ENCODE measurements at places on chromosomes 6 and 20.
A peak's percentile ranks its signal among the peaks of the same experiment; 100 is the strongest.

GRCh38 chr6:35168461-35168861 lies 27.3 kb upstream of the TCP11 start:
- H3K4me1 ChIP-seq = no peaks in the 10 kb centered on the region
- no peaks in the 10 kb centered on the region for H3K27me3 ChIP-seq

DNA sequence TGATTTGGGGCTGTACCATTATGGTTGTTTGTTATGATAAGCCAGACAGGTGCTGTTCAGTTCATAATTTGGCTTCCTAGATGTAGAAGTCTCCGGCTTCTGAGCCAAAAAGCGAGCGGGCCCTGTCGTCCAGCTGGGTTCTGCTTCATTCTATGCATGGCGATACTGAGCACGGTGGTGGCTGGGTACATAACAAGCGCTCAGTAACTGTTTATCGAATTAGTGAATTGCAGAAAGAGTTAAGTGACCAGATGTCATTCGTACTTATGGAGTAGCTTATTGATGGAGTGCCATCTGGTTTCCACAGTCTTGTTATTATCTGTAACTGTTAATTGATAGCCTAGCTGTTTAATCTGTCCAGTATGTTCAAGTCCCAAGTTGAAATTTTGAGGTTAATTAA lies 85.0 kb downstream of the DTD1 start:
- DNase-seq = no peak
- peak overlapping the region; percentile 77 for H3K27ac ChIP-seq
- H3K36me3 ChIP-seq = no peaks in the 10 kb centered on the region

GRCh38 chr6:139879823-139880356 lies 505.4 kb upstream of the CITED2 start:
- no peak overlapping the region for H3K4me3 ChIP-seq
- no peak for DNase-seq
- H3K4me1 ChIP-seq = no peaks in the 10 kb centered on the region
- no peaks in the 10 kb centered on the region for H3K36me3 ChIP-seq

GRCh38 chr20:34977365-34978091 lies 21.9 kb downstream of the MYH7B start:
- no peak overlapping the region for H3K27ac ChIP-seq
- H3K4me3 ChIP-seq = no peak overlapping the region
- no peaks in the 10 kb centered on the region for H3K36me3 ChIP-seq
- DNase-seq = no peak

DNA sequence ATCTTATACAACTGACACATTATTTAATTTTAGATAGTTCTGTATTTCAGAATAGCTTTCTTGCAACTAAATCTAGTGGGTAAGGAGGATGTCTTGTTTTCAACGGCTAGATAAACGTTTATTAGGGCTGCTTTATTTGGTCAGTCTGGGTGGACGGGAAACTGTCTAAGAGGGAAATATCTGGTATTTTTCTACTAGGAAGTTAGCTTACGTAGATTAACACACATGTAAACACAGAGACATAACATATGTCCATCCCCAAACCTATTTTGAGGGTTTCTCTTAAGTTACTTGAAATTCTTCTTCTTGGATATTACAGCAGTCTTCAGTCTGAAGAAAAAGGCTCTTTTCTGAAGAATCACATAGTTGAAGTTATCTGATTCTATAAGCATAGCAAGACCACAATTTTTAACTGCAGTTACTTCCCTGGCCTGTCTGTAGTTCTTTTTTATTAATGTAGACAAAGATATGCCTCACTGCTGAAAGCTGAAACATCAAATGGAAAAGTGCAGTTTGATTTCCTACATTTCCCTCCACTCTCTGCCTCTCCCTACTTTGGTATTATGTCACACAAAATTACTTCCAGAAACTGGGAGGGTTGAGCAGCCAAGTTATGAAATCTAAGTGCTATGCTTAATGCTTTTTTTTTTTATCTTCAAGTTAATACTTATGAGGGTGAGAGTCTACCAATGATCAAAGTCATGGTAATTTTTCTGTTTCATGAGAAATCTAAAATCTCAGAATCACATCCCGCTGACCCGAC lies 37.4 kb downstream of the PLAGL1 start:
- no peaks in the 10 kb centered on the region for H3K36me3 ChIP-seq
- DNase-seq = no peak
- no peaks in the 10 kb centered on the region for H3K27me3 ChIP-seq
- peak overlapping the region; percentile 43 for H3K27ac ChIP-seq
- H3K4me3 ChIP-seq = no peak overlapping the region

DNA sequence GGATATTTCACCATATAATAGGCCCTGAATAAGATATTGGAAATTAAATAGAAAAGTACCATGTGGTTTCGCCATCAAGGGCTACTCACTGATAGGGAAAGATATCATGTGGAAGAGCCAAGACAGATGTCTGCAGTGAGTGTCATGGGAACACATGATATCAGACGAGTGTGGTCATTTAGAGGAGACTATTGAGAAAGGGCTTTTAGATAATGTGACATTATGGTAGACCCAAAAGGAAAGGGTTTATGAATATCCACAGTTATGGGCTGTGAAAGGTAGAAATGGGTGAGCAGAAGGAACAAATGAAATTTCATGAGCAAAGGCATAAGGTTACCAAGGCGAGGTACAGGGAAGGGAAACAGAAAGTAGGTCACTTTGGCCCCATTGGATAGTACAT lies 182.3 kb upstream of the PRSS16 start:
- no peak for DNase-seq
- H3K36me3 ChIP-seq = no peaks in the 10 kb centered on the region
- H3K27ac ChIP-seq = no peak overlapping the region

GRCh38 chr20:57573894-57574293 lies 13.0 kb downstream of the PCK1 start:
- no peaks in the 10 kb centered on the region for H3K4me1 ChIP-seq
- DNase-seq = no peak
- no peak overlapping the region for H3K27ac ChIP-seq
- H3K36me3 ChIP-seq = no peaks in the 10 kb centered on the region

GRCh38 chr6:91743756-91744155 lies 1156.9 kb upstream of the MAP3K7 start:
- H3K27me3 ChIP-seq = no peaks in the 10 kb centered on the region
- H3K27ac ChIP-seq = no peak overlapping the region
- no peak for DNase-seq
- no peaks in the 10 kb centered on the region for H3K36me3 ChIP-seq
- no peak overlapping the region for H3K4me3 ChIP-seq

GRCh38 chr20:40922865-40923264 lies 105.8 kb upstream of the TOP1 start:
- H3K27me3 ChIP-seq = no peaks in the 10 kb centered on the region
- H3K4me3 ChIP-seq = no peak overlapping the region
- no peak overlapping the region for H3K27ac ChIP-seq

- H3K4me1 ChIP-seq = peaks cover 7% of the 10 kb centered on the region
- H3K27me3 ChIP-seq = no peaks in the 10 kb centered on the region
- H3K27ac ChIP-seq = peak overlapping the region; percentile 29
- DNase-seq = no peak
- H3K4me3 ChIP-seq = no peak overlapping the region
- no peaks in the 10 kb centered on the region for H3K36me3 ChIP-seq
These were observed 250.1 kb downstream of the ATXN1 start for GRCh38 chr6:16511040-16511660.

GRCh38 chr6:72715119-72715518 lies 93.3 kb downstream of the KCNQ5 start:
- no peak overlapping the region for H3K4me3 ChIP-seq
- no peaks in the 10 kb centered on the region for H3K36me3 ChIP-seq
- no peak overlapping the region for H3K27ac ChIP-seq
- DNase-seq = no peak

DNA sequence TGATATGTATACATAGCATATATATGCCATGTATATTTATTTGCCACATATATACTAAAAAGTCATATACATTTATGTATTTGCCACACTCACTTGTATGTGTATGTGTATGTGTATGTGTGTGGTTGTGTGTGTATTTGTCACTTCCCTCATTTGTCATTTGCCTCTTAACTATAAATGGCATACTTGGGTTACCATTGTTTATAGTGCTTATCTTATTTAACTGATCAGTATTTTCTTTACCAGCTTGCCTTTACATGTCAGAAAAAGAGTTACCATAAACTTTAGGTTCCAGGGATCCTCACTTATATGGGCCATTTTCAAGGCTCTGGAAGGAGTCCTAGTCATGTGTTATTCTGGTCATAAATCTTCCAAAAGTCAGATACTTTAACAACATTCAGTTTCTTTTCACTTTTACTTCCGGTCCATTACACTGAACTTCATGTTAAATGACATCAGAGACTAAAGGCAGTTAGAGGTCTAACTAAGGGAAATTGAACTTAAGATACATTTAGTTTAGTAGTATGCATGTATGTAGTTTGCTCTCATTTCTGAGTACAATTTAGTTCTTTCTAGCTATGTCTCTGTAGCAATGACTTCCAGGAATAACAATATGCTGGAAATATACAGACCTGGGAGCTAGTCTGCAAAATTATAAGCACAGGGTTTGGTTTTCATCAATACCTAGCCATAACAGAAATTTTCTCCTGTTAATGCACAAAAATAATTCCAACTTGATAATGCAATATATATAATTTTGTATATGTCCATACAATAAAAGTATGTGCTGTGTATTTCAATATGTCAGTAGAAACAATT lies 33.7 kb upstream of the HIVEP1 start:
- no peak overlapping the region for H3K4me3 ChIP-seq
- H3K36me3 ChIP-seq = no peaks in the 10 kb centered on the region
- no peak overlapping the region for H3K27ac ChIP-seq
- no peaks in the 10 kb centered on the region for H3K27me3 ChIP-seq
- no peaks in the 10 kb centered on the region for H3K4me1 ChIP-seq

DNA sequence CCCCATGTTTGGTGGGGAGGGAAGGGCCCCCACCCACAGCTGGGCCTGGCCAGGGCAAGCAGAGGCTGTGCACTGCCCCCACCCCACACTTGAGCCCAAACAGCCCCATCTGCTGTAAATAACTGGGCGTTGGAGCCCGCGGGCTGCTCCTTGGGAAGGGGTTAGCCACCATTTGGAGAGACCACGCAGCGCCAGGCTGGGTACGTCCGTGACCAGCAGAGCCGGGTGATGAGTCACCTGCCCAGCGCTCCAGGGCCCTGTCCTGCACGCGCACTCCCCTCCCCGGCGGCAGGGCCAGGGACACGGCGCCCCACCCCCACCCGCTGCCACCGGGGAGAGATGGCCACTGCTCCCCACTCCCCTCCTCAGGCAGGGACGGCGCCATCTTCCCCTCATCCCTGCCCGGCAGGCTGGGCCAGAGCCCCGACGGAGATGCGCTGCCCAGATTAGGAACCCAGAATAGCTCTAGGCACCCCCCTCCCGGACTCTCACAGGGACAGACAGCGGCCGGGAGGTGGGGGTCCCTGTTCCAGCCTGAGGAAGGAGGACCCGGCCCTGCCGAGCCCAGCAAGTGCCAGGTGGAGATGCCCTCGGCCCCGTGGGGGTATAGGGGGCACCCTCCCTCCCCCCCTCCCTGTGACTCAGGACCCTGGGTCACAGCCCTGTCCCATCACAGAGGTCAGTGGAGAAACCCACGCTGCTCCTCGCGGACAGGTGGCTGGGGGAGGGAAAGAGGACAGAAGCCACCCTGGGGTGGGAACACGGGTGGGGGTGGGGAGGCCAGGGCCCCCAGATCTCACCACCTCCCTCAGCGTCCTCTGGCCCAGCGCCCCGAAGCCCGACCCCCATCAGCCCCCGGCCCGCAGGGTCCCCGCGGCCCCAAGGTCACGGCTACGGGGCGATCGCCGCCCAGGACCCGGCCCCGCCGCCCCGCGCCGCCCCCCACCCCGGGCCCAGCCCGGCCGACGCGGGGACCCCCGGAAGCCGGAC lies 642 bp downstream of the EEF1A2 start:
- no peak for DNase-seq
- H3K4me1 ChIP-seq = peaks cover 10% of the 10 kb centered on the region
- H3K36me3 ChIP-seq = no peaks in the 10 kb centered on the region
- no peak overlapping the region for H3K27ac ChIP-seq
- peaks cover 17% of the 10 kb centered on the region for H3K27me3 ChIP-seq

GRCh38 chr6:7507600-7507999 lies 33.9 kb upstream of the DSP start:
- DNase-seq = no peak
- no peaks in the 10 kb centered on the region for H3K4me1 ChIP-seq
- H3K36me3 ChIP-seq = no peaks in the 10 kb centered on the region
- no peaks in the 10 kb centered on the region for H3K27me3 ChIP-seq
- no peak overlapping the region for H3K4me3 ChIP-seq

GRCh38 chr20:49624317-49624716 lies 56.4 kb upstream of the PTGIS start:
- H3K27me3 ChIP-seq = no peaks in the 10 kb centered on the region
- no peaks in the 10 kb centered on the region for H3K36me3 ChIP-seq
- no peaks in the 10 kb centered on the region for H3K4me1 ChIP-seq

GRCh38 chr6:150770637-150771036 lies 94.9 kb upstream of the MTHFD1L start:
- no peaks in the 10 kb centered on the region for H3K36me3 ChIP-seq
- DNase-seq = no peak
- no peak overlapping the region for H3K4me3 ChIP-seq
- H3K27ac ChIP-seq = no peak overlapping the region
- H3K4me1 ChIP-seq = no peaks in the 10 kb centered on the region

- H3K36me3 ChIP-seq = no peaks in the 10 kb centered on the region
- H3K27ac ChIP-seq = no peak overlapping the region
- DNase-seq = no peak
- H3K4me3 ChIP-seq = no peak overlapping the region
These were observed 58.2 kb upstream of the IL20RA start for GRCh38 chr6:137102851-137103492.

DNA sequence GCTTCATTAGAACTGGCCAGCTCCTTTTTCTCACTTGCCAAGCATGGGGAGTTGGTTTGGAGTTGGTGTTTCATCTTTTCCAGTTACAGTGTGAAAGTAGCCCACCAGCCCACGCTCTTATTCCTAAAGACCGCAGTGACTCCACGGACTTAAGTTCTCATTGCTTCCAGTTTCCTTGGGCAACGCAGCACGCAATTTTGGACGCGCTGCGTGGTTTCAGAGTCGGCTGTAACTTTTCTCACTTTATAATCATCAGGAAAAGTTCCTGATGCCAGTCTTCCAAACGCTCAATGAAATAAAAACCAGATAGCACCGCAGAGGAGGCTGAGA lies 381 bp upstream of the PEX7 start:
- H3K27ac ChIP-seq = peak overlapping the region; percentile 89
- no peaks in the 10 kb centered on the region for H3K4me1 ChIP-seq
- peak; percentile 23 for DNase-seq
- no peaks in the 10 kb centered on the region for H3K27me3 ChIP-seq

DNA sequence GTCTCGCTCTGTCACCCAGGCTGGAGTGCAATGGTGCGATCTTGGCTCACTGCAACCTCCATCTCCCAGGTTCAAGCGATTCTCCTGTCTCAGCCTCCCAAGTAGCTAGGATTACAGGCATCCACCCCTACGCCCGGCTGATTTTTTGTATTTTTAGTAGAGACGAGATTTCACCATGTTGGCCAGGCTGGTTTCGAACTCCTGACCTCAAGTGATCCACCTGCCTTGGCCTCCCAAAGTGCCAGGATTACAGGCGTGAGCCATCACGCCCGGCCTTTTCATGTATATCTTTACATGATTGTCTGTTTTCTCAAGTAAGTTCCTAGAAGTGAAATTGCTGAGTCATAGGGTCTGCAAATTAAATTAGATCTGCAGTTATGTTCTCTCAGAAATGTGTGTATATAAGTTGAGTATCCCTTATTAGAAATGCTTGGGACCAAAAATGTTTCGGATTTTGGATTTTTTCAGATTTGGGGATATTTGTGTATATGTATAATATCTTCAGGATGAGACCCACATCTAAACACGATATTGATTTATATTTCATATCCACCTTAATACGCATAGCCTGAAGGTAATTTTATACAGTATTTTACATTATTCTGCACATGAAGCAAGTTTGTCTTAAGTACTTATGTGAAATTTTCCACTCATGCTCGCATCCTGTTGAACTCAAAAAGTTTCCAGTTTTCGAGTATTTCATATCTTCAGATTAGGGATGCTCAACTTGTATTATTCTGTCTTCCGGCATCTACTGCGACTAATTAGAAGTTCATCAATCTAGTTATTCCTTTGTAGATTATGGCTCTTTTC lies 40.4 kb downstream of the TAB2 start:
- H3K27ac ChIP-seq = no peak overlapping the region
- DNase-seq = no peak
- H3K4me3 ChIP-seq = no peak overlapping the region
- no peaks in the 10 kb centered on the region for H3K27me3 ChIP-seq

Measured in uterus (tissue), 4 donors.